Kidney (tissue), 22 donors: ENCODE measurements at places on chromosomes 2 and 18. TPM values are rescaled to one million over a fixed set of nuclear protein-coding genes. Genes with fewer than 3 reads are reported as not detected.

DNA sequence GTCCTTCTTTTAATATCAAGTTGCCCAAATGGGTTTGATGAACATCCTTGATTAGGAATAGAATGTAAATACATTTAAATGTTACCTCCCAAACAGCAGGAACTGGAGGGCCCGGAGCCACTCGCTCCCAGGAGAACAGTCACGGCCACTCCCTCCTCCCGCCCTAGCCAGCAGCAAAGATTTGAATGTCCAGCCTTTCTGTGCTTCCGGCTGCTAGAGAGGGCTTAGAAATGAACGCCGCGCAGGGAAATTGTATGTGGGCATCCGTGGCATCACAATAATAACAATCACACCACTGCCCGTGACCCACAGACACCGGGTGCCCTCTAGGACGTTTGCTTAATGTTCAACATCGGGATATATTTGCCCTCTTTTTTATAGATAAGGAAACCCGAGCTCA, 164.9 kb upstream of the SALL3 start:
- no peak for DNase-seq

DNA sequence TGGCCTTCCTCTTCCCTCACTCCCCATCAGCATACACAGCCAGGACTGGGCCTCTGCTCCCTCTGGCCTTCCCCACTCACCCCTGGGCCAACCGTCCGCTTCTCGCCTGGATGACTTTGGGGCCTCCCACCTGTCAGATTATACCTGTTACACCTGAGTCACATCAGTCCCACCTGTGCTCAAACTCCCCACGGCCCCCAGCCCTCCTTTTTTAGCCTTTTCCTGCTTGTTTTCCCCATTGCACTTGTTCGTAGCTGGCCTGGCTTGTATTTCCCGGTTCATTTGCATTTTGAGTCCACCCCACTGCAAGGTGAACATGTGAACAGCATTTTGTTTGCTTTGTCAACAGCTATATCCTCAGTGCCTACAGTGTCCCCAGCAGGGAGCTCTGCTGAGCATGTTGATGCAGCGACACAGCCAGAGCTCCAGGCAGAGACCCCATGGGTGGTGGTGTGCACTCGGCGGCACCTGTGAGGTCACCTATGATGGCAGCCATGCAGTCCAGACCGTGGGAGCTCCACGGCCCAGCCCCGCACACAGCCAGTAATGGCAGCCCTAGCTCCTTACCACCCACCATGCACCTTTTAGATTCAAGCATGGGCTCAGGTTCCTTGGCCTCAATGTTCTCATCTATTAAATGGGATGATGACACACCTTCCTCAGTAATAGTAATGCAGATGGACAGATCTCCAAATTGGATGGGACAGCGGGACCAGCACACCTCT, 276.4 kb upstream of the HS6ST1 start:
- peak; percentile 43 for DNase-seq

GRCh38 chr18:57107140-57107832, 39.6 kb upstream of the BOD1L2 start:
- DNase-seq, result no peak

The CHRNG gene
- polyA plus RNA-seq, result not detected

GRCh38 chr2:10277293-10278028, 25.2 kb upstream of the HPCAL1 start:
- DNase-seq, result no peak

DNA sequence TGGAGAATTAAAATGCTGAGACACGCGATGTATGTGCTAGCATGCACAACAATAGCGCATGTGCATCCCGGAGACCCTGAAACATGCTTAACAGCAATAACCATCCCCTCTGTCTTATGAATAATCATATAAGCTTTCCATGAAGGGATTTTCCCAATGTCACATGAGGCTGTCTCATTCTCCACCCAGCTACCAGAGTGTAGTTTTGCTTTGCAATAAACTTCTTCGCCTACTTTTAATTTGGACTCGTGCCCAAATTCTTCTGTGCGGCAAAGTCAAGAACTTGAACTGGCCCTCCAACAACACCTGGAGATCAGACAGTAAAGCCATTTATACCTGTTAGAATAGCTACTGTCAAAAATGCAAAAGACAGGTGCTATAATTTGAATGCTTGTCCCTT, 15.5 kb downstream of the LYG1 start:
- no peak for DNase-seq

The SIX3 gene
- 0.19 TPM for polyA plus RNA-seq

- no peak for DNase-seq
These were observed 208.9 kb downstream of the MIB1 start for GRCh38 chr18:21949326-21950015.

DNA sequence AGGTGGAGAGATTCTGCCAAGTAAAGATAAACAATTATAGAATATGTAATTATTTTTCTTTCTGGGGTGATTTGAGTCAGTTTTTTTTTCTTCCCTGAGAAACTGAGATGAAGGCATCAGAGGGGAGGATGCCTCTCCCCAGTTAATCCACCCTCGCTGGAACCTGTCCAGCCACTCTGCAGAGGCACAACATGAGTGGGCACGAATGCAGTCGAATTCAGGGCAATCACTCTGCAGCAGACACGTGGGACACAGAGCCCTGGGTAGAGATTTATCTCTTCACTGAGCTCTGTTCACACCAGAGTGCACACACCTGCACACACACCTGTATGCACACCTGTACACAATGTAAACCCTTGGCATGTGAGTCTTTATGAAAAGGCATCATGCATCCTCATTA, 154.2 kb downstream of the DCDC2C start:
- peak; percentile 21 for DNase-seq

DNA sequence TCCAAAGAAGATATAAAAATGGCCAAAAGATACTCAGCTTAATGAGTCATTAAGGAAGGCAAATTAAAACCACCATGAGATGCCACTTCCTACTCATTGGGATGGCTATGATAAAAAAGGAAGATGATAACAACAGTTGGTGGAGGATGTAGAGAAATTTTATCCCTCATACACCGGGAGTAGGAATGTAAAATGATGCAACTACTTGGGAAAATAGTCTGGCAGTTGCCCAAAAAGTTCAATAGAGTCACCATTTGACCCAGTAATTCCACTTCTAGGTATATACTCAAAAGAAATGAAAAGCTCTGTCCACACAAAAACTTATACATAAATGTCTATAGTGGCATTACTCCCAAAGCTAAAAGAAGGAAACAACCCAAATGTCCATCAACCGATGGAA, 10.1 kb upstream of the SULT1C2 start:
- DNase-seq, result no peak

- DNase-seq, result no peak
These were observed 113.0 kb upstream of the COPS8 start for GRCh38 chr2:236972491-236973342.

DNA sequence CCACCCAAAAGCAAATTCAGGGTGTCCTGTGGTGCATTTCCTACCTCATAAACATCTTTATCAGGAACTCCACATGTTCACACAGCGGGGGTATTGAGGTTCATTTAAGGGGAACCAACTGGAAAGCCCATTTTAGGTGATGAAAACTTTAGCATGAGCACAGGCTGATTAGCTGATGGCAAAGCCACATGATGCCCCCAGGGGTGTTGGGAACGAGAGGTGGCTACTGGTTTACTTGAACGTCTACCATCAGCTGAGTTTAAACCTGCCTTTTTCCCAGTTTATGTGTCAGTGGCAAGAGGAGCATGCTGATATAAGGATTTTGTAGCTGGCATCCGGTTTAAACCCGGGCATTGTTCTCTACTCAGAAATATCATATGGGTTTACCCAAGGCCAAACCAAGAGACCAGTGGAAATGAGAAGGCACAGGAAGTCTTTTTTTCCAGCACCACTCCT, 54.5 kb upstream of the UPP2 start:
- DNase-seq, result no peak

DNA sequence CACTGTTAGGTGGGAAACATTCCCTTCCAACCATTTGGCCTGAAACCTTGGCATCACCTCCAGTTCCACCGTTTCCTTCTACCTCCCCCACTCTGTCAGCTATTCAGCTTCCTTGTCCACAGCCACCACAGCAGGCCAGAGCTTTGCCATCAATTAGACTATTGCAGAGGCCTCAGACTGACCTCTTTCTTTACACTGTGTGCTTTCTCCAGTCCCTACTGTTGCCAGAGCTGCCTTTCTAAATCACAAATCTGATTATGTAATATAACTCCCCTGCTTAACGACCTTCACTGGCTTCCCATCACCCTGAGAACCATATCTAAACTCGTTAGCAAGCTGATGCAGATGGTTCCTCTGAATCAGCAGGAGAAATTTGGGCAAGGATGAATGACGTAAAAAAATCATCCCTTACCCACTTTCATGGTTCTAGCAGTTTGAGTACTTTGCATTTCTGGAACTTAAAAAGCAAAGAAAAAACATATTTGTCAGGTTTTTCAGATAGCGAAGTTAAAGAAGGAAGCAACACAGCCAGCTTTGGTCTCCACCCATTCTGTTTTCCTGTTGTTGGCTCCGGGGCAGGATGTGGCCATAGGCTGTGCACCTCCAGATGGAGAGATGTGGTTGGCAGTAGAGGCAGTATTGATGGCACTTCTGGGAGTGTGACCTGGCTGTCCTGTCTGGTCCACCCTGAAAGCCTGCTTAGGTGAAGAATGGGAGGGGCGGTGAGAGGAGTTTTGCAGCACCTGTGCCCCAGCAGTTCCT, 422.1 kb downstream of the PARD3B start:
- DNase-seq, result no peak

DNA sequence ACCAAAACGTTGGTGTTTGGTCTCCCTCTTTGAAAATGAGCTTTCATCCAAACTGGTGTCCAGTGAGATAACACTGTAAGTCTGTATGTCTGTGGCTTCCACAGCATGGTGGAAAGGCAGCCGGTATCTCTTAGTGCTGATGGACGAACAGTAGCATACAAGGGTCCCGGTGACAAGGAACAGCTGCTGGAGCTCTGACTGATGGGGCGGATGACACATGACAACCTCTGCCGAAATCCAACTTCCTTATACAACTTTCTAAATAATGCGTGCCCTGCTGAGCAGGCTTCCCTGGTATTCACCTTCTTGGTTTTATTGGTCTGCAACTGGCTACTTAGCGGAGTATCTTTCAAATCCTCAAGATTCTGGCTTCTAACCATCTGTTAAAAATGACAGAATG, 216.2 kb downstream of the SRBD1 start:
- DNase-seq, result no peak

The MSH6 gene
- polyA plus RNA-seq, result 13.3 TPM

GRCh38 chr2:239870276-239870675, 154.9 kb downstream of the NDUFA10 start:
- no peak for DNase-seq

The BCL11A gene
- 1.4 TPM for polyA plus RNA-seq

The MATN3 gene
- 2.3 TPM for polyA plus RNA-seq

- no peak for DNase-seq
These were observed 63.8 kb downstream of the ACTR2 start for GRCh38 chr2:65291216-65292105.

The PER2 gene
- polyA plus RNA-seq, result 1.8 TPM

DNA sequence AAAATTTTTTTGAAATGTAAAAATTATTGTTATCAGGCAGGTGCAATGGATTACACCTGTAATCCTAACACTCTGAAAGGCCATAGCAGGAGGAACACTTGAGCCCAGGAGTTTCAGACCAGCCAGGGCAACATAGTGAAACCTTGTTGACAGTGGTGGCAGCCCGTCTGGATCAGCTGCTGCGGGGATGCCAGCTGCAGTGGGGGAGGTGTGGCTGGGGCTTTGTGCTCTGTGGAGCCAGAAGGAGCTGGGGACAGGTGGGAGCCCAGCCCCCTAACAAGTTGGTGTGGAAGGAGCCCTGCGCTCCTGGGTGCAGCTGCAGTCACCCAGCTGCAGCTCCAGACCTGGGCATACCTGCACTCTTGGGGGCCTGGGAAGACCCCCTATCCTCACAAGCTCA, 182.4 kb upstream of the MC4R start:
- no peak for DNase-seq

DNA sequence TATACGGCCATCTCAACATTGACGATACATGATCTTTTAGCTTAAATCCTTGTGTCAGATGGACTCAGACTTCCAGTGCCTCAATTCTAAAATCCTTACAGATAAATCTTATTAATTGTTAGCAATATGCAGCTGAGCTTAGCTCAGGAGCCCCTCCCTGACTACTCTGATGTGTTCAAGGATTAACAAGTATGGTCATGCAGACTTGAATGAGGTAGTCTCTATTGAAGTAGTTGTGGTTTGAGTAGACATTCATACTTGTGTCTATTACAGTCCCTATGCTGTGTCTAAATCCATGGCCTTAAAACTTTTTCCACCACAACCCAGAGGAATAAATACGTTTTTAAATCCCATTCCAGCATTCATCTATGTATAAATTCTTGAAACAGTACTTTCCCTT, 119.5 kb downstream of the NUP35 start:
- DNase-seq, result no peak

The LIPG gene
- 4.8 TPM for polyA plus RNA-seq

The ERBB4 gene
- polyA plus RNA-seq, result 3.9 TPM

DNA sequence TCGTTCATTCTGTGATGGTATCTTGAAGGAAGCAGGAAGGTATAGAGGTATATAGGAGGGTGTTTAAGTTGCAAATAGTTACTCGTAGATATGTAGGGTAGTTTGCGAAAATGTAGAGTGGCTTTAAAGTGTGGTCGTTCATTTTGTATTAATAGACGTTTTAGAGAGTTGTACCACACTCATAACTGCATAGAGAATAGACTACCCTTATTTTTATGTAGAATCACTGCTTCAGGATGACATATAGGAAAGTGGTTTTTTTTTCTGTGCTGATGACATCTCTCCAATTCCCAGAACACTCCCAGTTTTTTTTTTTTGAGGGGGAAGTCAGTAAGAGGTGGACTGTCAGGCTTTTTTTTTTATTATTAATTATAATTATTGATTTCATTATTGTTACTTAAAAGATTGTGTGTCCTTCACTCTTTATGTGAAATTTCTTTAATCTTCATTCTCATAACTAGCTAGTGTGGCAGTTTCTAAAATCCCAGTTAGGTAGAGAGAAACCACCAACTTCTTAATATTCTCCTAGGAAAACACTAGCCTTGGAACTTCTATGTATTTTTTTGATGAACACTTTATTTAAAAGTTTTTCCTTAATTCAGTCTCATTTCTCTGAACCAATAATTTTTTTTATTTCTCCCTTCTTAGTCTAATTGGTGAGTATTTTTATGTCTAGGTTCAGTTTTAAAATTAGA, 1.5 kb downstream of the ACTR3 start:
- no peak for DNase-seq

- DNase-seq, result no peak
These were observed 104.1 kb upstream of the FZD5 start for GRCh38 chr2:207873794-207874193.

The ATP6V1C2 gene
- 38.0 TPM for polyA plus RNA-seq

The TMEM169 gene
- polyA plus RNA-seq, result 1.6 TPM

- DNase-seq, result no peak
These were observed 94.5 kb downstream of the GYPC start for GRCh38 chr2:126750506-126750905.

GRCh38 chr2:191197096-191197495, 46.3 kb upstream of the STAT4 start:
- DNase-seq, result no peak

- no peak for DNase-seq
These were observed 20.6 kb upstream of the EXOC6B start for GRCh38 chr2:72846171-72847095.
